GM20000 (cell line): ENCODE measurements at places on chromosomes 11 and 22.
A peak's percentile ranks its signal among the peaks of the same experiment; 100 is the strongest.

DNA sequence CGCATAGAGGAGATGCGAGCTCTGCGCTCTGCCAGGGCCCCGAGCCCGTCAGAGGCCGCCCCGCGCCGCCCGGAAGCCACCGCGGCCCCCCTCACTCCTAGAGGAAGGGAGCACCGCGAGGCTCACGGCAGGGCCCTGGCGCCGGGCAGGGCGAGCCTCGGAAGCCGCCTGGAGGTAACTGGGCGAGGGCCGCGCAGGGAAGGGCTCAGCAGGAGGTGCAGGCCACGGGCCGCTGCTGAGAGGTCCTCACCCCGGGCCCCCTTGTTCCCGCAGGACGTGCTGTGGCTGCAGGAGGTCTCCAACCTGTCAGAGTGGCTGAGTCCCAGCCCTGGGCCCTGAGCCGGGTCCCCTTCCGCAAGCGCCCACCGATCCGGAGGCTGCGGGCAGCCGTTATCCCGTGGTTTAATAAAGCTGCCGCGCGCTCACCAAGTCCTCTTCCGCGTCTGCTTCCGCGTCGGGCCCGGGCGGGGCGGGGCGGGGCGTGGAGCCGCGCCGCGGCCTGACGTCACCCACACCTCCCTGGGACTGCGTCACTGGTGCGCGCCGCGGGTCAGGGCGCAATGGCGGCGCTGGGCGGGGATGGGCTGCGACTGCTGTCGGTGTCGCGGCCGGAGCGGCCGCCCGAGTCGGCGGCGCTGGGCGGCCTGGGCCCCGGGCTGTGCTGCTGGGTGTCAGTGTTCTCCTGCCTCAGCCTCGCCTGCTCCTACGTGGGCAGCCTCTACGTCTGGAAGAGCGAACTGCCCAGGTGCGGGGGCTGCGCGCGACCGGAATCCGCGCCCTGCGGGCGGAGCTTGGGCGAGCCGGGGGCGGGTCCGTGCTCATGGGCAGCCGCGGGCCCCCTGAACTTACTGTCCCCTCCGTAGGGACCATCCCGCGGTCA lies at the start of gene RCE1:
Gene RCE1, plus strand, starts transcription at position 546 of the 880 bp plus-strand sequence. Its CDS starts 15 bp downstream, at position 561.
- peak; percentile 98 for DNase-seq

- peak; percentile 68 for DNase-seq
These were observed 24.0 kb downstream of the SLC43A1 start for GRCh38 chr11:57491371-57492061.

- no peak for DNase-seq
These were observed 45.4 kb upstream of the ATXN10 start for GRCh38 chr22:45626198-45626651.

- DNase-seq = no peak
These were observed 76.0 kb downstream of the EIF3M start for GRCh38 chr11:32659672-32660071.

- no peak for DNase-seq
These were observed 73.7 kb downstream of the ARHGAP42 start for GRCh38 chr11:100760744-100761143.

GRCh38 chr22:39498368-39498767 lies 3.7 kb upstream of the MIEF1 start:
- no peak for DNase-seq

- no peak for DNase-seq
These were observed 858.8 kb downstream of the METTL15 start for GRCh38 chr11:28966951-28967350.

GRCh38 chr11:13260963-13261588 lies 16.5 kb upstream of the BMAL1 start:
- DNase-seq = no peak

DNA sequence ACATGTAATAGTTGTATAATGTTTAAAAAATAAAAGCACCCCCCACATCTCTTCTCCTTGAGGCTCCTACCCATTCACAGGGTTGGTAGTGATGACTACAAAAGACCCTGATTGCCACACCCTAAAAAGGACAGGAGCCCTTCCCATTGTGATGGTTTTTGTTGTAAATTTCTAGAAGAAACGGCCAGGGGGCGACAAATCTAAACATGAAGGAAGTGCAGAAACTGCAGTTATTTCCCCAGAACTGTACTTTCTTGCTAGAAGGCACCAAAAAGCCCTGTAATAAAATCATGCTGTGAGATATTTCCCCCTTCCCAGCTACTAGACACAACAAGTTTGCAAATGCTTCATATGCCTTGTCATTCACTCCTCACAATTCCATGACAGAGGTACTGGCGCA lies 10.8 kb downstream of the PRR5L start:
- no peak for DNase-seq

- no peak for DNase-seq
These were observed 116.6 kb downstream of the LARGE1 start for GRCh38 chr22:33803371-33804282.

DNA sequence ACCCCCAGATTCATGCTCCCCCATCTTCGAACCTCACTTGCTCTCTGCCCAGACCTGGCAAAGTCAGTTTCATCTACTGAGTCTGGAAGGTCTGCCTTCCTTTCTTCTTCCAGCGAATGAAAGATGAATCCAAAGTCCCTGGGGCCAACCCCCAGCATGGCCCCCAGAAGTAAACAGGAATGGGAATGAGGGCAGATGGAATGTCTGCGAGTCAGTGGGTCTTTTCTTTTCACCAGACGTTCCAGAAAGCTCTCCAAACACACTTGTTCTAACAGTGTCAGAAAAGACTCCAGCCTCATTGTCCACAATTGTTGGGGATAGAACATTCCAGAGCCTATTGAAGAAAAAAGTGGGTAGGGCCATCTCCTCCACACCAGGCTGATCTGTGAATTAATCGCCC lies 28.6 kb downstream of the RIBC2 start:
- no peak for DNase-seq

- DNase-seq = no peak
These were observed 595.1 kb upstream of the CCDC179 start for GRCh38 chr11:23455321-23455891.

DNA sequence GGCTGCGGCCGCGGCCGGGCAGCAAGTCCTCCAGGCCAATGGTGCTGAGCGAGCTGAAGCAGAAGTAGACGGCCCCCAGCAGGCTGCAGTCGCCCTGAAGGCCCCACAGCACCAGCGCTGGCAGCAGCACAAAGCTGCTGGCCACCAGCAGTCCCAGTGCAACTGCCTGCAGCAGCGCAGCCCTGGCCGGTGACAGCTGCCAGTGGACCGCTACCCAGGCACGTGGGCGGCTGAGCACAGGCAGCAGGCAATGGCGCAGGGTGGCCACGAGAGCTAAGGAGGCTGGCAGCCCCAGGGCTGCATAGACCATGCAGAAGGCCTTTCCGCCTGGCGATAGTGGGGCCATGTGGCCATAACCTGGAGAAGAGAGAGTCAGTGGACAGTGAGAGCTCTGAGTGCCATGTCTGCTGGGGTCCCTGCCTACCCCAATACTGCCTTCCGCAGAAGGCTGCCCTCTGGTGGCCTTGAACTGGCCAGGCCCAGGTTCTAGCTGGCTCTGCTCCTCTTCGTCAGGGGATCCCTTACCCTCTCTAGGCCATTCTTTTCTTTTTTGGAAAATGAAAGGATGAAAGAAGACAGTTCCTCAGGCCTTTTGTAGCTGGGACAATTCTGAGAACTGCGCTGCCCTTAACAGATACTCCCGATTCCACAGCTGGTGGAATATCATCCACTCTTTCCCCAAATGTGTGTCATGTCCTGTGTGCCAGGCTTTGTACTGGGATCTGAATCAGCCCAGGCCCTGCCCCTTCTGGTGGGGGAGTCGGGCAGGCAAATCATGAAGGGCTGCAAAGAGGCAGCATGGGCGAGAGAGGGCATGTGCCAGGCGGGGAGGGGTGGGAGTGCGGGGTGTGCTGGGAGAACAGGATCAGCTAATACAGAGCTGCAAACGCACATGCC lies 1.8 kb downstream of the KCNK7 start:
- DNase-seq = peak; percentile 75

DNA sequence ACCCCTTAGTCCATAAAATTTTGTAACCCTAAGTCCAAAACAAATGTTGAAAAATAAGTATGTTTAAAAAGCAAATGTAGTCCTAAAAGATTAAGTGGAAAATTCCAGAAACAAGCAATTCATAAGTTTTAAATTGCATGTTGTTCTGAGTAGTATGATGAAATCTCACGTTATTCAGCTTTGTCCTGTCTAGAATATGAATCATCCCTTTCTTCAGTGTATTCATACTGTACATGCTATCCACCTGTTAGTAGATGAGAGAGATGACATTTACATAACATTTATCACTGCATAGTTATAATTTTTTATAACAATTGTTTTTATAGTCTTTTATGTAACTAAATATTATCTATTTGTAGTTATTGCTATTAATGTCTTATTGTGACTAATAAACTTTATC lies 622.3 kb upstream of the CHORDC1 start:
- no peak for DNase-seq

- DNase-seq = no peak
These were observed 4.5 kb upstream of the KCNE3 start for GRCh38 chr11:74471668-74472429.

DNA sequence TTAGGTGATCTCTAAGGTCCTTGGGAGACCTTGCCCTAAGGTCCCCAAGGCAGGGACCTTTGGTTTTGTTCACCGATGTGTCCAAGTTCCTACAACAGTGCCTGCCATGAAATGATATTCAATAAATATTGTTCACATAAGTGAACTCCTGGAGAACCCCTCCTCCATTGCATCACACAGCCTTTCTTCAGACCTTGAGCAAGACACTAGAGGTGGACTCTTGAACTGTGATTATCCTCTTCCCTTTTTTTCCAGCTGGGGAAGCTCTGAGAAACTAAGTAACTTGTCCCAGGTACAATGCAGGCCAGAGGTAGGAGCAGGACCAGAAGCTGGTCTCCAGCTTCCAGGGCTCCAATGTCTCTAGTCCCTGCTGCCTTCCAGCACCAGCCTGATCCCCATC lies 76.6 kb upstream of the LMO1 start:
- no peak for DNase-seq

DNA sequence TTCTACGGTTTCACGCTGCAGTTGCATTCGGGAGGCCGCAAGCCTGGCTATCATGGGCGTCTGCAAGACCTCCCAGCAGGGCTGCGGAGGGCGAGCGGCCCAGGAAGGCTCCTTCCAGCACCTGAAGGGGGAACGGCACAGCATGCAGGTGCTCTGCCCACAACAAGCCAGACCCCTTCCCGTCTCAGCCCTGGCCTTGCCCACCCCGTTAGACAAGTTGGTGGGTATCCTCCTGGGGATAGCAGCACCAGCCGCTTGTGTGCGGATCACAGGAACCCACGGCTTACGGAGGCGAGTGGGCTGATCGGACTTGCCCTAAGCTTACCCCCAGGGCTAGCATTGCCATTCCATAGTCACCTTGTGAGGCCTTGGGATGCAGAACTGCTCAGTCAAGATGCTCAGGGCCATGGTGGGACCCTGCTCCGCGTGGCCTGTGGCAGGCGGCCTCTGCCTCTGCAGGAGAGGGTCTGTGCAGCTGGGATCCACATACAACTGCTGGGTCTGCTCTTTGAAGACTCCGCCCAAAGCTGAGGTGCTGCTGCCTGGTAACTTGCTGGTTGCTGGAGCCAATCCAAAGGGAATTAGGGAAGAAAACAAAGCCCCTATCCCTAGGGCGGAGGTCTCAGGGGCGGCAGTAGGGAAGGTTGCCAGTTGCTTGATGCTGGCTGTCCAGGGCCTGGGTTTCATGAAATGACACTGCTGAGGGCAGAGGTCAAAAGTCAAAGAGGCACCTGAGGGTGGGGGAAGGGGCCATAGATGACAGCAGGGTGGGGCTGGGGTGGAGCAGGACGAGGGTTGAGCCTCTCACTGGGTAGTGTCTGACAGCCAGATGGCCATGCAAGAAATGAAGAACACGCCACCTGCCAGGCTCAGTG lies 1.4 kb upstream of the OSBPL5 start:
- DNase-seq = no peak

- no peak for DNase-seq
These were observed 66.3 kb upstream of the NAV2 start for GRCh38 chr11:19646308-19646707.

- DNase-seq = peak; percentile 15
These were observed 2.8 kb downstream of the SIAE start for GRCh38 chr11:124670732-124671131.
